ENCODE measurements at places on chromosomes 1 and 21.

GRCh38 chr1:38567401-38567800, 292.2 kb downstream of the RRAGC start:
- DNase-seq, result no peak

DNA sequence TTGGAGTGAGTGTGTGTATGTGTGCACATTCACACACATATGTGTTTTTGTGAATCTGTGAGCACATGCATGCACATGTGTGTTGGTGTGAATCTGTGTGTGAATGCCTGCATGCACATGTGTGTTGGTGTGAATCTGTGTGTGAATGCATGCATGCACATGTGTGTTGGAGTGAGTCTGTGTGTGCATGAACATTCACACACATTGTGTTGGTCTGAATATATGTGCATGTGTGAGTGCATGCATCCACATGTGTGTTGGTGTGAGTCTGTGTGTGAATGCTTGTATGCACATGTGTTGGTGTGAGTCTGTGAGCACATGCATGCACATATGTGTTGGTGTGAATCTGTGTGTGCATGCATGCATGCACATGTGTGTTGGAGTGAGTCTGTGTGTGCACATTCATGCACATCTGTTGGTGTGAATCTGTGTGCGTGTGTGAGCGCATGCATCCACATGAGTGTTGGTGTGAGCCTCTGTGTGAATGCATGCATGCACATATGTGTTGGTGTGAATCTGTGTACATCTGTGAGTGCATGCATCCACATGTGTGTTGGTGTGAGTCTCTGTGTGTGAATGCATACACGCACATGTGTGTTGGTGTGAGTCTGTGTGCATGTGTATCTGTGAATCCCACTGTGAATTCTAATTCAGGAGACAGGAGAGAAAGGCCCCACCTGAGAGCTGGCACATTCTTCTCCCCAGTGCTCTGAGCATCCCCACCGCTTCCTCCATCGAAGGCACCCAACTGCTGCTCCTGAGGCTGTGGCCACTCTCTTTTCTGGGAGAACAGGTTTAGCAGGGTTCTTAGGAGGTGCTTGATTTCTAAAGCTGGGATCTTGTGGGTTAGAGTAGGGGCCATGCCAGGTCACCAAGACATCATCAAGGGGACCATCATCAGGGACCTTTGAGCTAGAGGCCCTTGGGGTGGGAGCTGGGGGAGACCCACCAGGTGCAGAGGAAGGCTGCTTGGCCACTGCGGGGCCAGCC, 117.5 kb upstream of the ARHGEF16 start:
- no peak for DNase-seq

DNA sequence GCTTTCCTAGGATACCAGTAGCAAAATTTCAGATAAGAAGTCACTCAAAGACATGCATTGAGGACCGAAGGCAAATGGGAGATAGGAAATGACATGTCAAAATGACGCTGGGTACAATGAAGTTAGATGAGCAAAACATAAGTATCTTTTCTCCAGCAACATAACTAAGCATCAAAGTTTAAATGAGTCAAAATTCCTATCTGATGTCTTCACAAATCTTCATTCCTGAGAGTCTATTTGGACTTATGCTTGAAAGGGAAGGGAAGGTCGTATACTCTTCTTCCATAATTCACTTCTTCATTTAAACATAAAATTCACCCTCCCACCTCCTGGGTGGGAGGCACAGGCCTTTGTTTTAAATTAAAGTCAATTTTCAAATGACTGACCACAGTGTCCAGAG, 4.1 kb upstream of the TMEM81 start:
- no peak for DNase-seq

DNA sequence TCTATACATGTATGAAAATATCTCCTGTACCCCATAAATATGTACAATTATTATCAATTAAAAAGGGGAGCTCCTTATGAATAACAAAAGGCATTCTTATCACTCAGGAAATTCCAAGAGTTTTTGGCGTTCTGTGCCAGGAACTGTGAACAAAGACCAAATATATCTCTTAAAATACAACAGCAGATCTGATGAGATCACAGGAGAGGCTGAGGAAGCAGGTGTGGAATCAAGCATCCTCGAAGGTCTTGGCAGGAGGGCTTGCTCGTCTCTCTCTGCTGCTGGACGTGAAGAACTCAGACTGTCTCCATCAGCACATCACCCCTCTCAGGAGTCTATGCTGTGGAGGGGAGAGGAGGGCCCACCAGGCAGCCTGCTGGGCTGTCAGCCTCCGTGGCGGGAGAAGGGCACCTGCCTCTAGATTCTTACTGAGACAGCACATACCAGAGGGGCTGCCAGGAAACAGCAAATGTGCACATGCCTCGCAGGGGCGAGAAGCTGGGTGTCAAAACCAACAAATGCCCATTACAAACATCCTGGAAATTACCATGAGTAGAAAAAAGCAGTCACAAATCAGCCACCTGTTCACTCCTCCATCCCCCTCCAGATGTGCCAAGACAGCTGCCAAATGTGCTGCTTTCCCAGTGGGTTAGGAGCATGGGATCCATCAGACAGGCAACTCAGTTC, 30.8 kb upstream of the FAM89A start:
- DNase-seq, result no peak

- no peak for DNase-seq
These were observed 28.3 kb downstream of the SUCO start for GRCh38 chr1:172561252-172561651.

- no peak for DNase-seq
These were observed 218.7 kb upstream of the VAMP3 start for GRCh38 chr1:7552402-7552801.

DNA sequence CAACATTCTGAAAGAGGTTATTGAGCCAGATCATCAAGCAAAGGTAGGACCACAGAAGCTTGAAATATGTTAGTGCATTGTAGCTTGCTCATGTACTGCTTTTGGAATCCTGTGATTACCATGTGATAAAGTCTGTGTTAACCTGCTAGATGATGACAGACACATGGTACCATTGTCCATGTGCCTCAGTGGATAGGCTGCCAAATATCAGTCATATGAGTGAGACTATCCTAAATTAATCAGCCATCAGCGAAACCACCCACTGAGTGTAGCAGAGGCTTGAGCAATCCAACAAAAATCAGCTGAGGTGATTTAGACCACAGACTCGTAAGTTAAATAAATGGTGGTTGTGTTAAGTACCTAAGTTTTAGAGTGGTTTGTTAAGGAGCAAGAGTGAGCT, 32.7 kb upstream of the CRB1 start:
- no peak for DNase-seq

GRCh38 chr1:214029796-214030195, 42.0 kb downstream of the PROX1 start:
- DNase-seq, result no peak
